Activated B cell treated with CpG ODN at 0.5 μM for 24 hours (primary cell): ENCODE measurements at places on chromosomes 13 and 19.
A peak's percentile ranks its signal among the peaks of the same experiment; 100 is the strongest.

GRCh38 chr13:102401766-102402165, at the start of gene FGF14:
Gene FGF14 (minus strand): TSS chr13:102402048.
- peaks cover 40% of the 10 kb centered on the region for H3K27me3 ChIP-seq
- no peaks in the 10 kb centered on the region for H3K36me3 ChIP-seq
- DNase-seq, result no peak
- H3K27ac ChIP-seq, result no peak within 1 kb of the TSS
- H3K4me3 ChIP-seq, result peak within 1 kb of the TSS; percentile 67
- peaks cover 29% of the 10 kb centered on the region for H3K4me1 ChIP-seq

DNA sequence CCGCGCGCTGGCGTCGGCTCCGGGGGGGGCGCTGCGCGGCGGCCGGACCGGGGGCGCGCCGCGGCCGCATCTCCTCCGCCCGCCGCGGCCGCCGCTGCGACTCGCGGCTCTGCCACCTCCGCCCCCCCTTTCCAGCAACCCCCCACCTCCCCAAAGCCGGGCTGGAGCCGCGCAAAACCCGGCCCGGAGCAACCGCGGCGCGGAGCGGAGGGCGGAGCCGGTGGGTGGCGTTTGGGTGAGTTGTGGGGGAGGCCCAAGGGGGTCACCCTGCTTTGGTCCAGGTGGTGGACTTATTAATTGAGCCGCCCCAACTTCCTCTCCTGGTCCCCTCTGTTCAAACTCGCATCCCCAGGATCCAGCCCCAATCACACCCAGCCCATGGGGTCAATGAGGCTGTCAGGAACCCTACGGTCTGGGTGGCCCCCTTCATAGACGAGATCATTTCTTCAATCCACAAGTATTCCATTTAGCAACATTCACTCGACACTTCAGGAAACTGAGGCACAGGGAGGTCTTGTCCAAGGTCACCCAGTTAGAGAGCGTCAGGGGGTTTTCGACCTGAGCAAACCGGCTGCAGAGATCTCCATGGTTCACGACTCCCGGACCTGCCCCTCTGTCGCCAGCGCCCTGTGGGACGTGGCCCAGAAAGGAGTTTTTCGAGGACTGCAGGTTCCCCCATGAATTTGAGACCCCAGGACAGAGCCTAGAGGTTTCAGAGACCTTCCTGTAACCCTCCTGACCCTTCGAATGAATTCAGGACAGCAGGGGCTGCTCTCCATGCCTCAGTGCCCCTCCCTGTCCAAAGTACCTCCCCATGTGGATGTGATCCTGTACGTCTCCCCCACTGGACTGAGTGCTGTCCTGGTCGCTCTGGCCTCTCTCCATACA, 22.4 kb upstream of the SEMA6B start:
- peaks cover 16% of the 10 kb centered on the region for H3K4me1 ChIP-seq
- H3K27ac ChIP-seq, result no peak overlapping the region
- H3K36me3 ChIP-seq, result no peaks in the 10 kb centered on the region
- DNase-seq, result no peak

DNA sequence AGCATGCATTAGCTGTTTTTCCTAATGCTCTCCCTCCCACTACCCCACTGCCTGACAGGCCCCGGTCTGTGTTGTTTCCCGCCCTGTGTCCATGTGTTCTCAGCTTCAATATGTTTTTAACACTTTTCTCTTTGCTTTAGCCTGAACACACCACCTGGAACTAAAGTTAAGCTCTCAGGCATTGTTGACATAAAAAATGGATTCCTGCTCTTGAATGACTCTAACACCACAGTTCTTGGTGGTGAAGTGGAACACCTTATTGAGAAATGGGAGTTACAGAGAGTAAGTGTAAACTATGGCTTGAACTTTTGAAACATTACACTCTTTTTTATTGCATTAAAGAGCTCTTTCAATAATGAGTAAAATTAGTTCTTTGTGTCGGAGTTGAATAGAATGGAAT, 70.1 kb downstream of the TDRD3 start:
- no peak overlapping the region for H3K27ac ChIP-seq
- no peaks in the 10 kb centered on the region for H3K4me1 ChIP-seq
- no peak overlapping the region for H3K4me3 ChIP-seq
- no peaks in the 10 kb centered on the region for H3K27me3 ChIP-seq

- H3K27me3 ChIP-seq, result peaks cover 12% of the 10 kb centered on the region
- peak overlapping the region; percentile 93 for H3K27ac ChIP-seq
- peaks cover 58% of the 10 kb centered on the region for H3K4me1 ChIP-seq
- DNase-seq, result peak; percentile 65
Observed at GRCh38 chr19:7681340-7682174, 924 bp downstream of the TRAPPC5 start.

DNA sequence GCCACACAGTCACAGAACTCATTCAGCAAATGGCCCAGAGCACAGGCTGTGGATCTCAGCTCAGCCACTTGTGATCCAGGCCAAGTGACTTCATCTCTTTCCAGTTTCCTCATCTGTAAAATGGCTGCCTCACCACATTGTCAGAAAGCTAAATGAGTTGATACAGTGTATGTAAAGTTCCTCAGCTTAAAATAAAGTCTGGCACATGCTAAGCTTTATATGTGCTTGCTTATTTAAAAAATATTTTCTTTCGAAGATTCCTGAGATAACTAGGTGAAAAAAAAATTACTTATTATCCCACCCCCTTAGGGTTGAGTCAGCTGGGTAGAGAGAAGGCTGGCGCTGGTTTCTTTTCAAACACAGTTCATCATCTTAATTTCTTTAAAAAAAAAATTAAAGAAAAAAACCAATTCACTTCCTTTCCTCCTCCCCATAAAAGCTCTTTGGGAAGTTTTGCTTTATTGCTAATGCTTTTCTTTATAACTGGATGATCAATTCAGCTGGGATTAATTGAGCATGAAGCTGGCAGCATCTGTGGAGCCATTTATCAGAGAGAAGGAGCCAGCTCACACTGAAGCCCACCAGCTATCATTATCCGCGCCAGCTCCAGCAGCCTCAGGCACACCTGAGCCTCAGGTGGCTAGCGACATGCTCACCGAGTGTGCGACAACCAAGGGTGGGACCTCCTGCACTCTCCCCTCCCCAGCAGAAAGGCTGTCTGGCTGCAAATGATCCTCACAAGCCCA, 354.9 kb downstream of the FOXO1 start:
- H3K4me1 ChIP-seq, result peaks cover 14% of the 10 kb centered on the region
- H3K27me3 ChIP-seq, result no peaks in the 10 kb centered on the region
- DNase-seq, result no peak
- no peak overlapping the region for H3K27ac ChIP-seq
- no peaks in the 10 kb centered on the region for H3K36me3 ChIP-seq

GRCh38 chr13:109152311-109152820, 523.0 kb downstream of the MYO16 start:
- DNase-seq, result no peak
- H3K27me3 ChIP-seq, result peaks cover 11% of the 10 kb centered on the region
- H3K27ac ChIP-seq, result no peak overlapping the region
- no peaks in the 10 kb centered on the region for H3K4me1 ChIP-seq

DNA sequence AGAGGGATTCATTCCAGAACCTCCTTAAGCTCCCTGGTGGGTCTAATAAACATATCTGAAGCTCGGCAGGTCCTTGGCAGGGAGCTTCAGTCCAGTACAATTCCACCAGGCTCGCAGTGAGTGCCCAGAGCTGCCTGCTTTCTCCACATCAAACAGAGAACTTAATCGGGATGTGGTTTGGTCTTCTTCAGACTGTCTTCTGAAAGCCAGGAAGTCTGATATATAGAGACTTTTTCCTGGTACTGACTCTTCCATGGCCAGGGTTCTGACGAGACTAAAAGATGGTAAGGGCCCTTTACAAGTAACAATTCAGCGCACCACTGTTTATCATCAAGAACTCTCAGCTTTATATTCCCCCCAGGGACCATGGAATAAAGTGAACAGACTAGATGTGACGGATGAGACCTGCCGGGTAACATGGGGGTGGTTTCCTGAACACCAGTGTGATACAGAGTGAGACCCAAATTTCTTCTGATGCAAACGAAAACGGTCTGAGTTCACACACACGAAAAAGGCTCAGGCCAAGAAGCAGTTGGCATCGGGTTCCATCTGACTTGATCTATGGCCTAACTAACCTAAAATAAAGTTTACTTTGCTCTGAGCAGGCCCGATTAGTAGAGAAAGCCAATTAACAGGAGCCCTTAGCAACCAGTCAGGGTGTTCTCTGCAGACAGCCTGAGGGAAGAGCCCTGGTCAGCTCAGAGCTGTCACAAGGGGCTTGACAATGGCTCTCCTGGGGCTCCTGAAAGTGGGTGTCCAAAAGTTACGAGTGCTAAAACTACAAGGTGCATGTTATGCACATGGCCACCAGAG, 29.0 kb downstream of the RANBP3 start:
- no peak overlapping the region for H3K27ac ChIP-seq
- no peak overlapping the region for H3K4me3 ChIP-seq
- H3K27me3 ChIP-seq, result no peaks in the 10 kb centered on the region
- no peak for DNase-seq

DNA sequence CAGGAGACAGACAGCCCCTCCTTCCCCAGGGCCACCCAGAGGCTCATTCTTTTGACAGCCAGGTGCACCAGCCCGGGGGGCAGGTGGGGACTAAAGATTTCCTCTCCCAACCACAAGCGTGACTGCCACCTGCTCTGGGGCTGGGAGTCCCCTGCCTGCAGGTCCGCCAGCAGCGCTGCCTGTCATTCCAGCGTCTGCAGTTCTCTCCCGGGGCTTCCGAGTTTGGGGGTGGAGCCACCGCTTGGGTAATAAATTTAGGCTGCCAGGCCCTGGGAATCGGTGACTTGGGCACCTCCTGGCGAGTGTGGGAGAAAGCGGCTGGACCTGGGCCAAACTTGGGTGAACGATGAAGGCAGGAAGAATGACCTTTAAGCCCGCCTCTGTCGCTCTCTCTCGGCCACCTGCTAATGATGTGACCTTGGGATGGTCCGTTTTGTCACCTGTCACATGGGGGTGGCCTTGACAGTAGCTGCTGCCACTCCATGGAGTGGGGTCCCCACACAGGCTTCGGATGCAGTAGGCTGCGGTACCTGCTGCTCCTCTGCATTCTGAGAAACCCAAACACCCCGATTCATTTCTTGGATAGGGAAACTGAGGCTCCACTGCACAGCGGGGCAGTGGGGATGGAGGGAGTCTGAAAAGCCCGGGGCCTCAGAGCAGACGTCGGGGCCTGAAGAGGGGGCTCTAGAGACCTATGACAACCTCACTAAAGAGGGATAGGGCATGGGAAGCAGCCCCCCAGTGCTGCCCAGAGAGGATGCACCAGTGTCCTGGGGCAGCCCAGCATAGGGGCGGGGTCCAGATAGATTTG, 12.8 kb downstream of the FUT6 start:
- peaks cover 2% of the 10 kb centered on the region for H3K36me3 ChIP-seq
- peaks cover 18% of the 10 kb centered on the region for H3K4me1 ChIP-seq
- H3K27ac ChIP-seq, result no peak overlapping the region
- H3K27me3 ChIP-seq, result peaks cover 11% of the 10 kb centered on the region

DNA sequence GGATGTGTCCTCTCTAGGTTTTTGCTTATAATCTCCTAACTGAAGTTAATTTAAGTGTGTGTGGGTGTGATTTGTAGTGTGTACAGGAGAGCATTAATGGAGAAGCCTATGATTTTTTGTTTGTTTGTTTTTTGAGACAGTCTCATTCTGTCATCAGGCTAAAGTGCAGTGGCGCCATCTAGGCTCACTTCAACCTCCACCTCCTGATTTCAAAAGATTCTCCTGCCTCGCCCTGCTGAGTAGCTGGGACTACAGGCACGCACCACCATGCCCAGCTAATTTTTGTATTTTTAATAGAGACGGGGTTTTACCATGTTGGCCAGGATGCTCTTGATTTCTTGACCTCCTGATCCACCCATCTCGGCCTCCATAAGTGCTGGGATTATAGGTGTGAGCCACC, 20.6 kb downstream of the ZNF701 start:
- H3K36me3 ChIP-seq, result peaks cover 55% of the 10 kb centered on the region
- no peaks in the 10 kb centered on the region for H3K4me1 ChIP-seq
- DNase-seq, result no peak
- H3K27me3 ChIP-seq, result no peaks in the 10 kb centered on the region
- H3K4me3 ChIP-seq, result no peak overlapping the region

- H3K27me3 ChIP-seq, result no peaks in the 10 kb centered on the region
- no peaks in the 10 kb centered on the region for H3K4me1 ChIP-seq
- no peak for DNase-seq
- no peaks in the 10 kb centered on the region for H3K36me3 ChIP-seq
Observed at GRCh38 chr13:74707291-74707690, 573.1 kb upstream of the KLF12 start.

GRCh38 chr13:87671031-87671752, at the start of gene SLITRK5:
Gene SLITRK5 (plus strand): TSS chr13:87671371. CDS start chr13:87675389, 4,018 bp downstream.
- peak; percentile 33 for DNase-seq
- no peak within 1 kb of the TSS for H3K27ac ChIP-seq
- no peaks in the 10 kb centered on the region for H3K36me3 ChIP-seq
- peak within 1 kb of the TSS; percentile 76 for H3K4me3 ChIP-seq
- H3K4me1 ChIP-seq, result peaks cover 27% of the 10 kb centered on the region

DNA sequence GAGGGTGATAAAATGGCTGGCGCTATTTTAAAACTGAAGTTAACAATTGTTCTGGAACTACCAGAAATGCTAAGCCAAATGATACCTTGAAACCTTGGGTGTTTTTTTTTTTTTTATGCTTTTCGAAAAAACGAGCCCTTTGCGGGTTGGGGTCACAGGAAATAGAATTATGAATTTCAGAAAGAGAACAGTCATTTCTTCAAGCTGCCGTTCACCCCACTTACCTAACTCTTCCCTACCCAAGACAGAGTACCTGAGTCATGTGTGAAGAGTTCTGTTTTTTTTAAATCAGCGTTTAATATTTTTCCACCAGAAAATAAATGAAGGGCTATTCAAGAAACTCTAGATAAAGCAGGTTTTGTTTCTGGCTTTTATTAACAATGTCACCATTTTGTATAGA, 35.3 kb downstream of the KLF2 start:
- no peaks in the 10 kb centered on the region for H3K27me3 ChIP-seq
- DNase-seq, result no peak
- H3K4me1 ChIP-seq, result peaks cover 90% of the 10 kb centered on the region
- H3K4me3 ChIP-seq, result no peak overlapping the region
- no peak overlapping the region for H3K27ac ChIP-seq
- H3K36me3 ChIP-seq, result peaks cover 29% of the 10 kb centered on the region

DNA sequence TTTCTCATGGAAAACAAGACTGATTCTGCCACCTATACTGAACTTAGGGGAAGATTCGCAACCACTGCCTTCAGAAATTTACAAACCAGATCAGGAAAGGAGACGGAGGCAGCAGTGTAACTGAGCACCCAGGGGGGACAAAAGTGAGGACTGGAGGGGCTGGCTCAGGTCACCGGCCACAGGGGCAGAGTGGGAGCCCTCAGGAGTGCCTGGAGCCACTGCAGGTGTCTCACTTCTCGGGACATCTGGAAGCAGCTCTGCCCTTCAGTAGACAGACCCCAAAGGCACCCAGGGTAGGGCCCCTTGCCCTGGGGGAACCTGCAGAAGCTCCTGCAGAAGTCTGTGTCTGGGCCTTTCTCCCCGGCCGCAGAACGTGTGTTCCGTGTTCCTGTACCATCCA, 5.8 kb downstream of the ARHGEF7 start:
- no peaks in the 10 kb centered on the region for H3K36me3 ChIP-seq
- H3K27ac ChIP-seq, result no peak overlapping the region
- peaks cover 43% of the 10 kb centered on the region for H3K27me3 ChIP-seq
- DNase-seq, result no peak

- H3K36me3 ChIP-seq, result no peaks in the 10 kb centered on the region
- H3K4me3 ChIP-seq, result no peak overlapping the region
- no peak for DNase-seq
- no peak overlapping the region for H3K27ac ChIP-seq
Observed at GRCh38 chr19:6076675-6077463, 33.4 kb downstream of the RFX2 start.
